ENCODE measurements at places on chromosomes 3 and 15. TPM values are rescaled to one million over a fixed set of nuclear protein-coding genes. Genes with fewer than 3 reads are reported as not detected.

The INSYN1 gene
- total RNA-seq, result 2.1 TPM

The TNFAIP8L3 gene
- total RNA-seq, result 3.9 TPM

The ISLR gene
- 0.39 TPM for total RNA-seq

The C3orf22 gene
- not detected for total RNA-seq

The KNL1 gene
- 6.5 TPM for total RNA-seq

The EPHB3 gene
- 0.34 TPM for total RNA-seq

The TTLL13 gene
- 0.48 TPM for total RNA-seq

The TGM5 gene
- total RNA-seq, result not detected

The C2CD4A gene
- not detected for total RNA-seq

The PCLAF gene
- total RNA-seq, result 155 TPM

The ANKUB1 gene
- not detected for total RNA-seq

The NRG4 gene
- total RNA-seq, result 1.7 TPM

The FGF7 gene
- total RNA-seq, result not detected

The ZBTB38 gene
- 78.5 TPM for total RNA-seq

The FBXL2 gene
- 6.0 TPM for total RNA-seq

The CFAP100 gene
- not detected for total RNA-seq

The RGMA gene
- total RNA-seq, result 0.18 TPM

The CCR3 gene
- not detected for total RNA-seq

The SLC22A13 gene
- not detected for total RNA-seq

The JMJD7 gene
- 3.8 TPM for total RNA-seq

The IQCH gene
- 1.6 TPM for total RNA-seq

The STARD5 gene
- 2.2 TPM for total RNA-seq

The MYH15 gene
- total RNA-seq, result 0.27 TPM

The PAK6 gene
- total RNA-seq, result 0.19 TPM

The PLOD2 gene
- total RNA-seq, result 136 TPM

The SLC28A1 gene
- 0.05 TPM for total RNA-seq

The MESP2 gene
- 0.51 TPM for total RNA-seq

The HTR3E gene
- total RNA-seq, result not detected

The RASA2 gene
- 10.2 TPM for total RNA-seq

The CORO2B gene
- total RNA-seq, result 3.7 TPM

The CCNB2 gene
- total RNA-seq, result 114 TPM

The HAPLN3 gene
- total RNA-seq, result 36.8 TPM

The SLC24A5 gene
- not detected for total RNA-seq

The BCHE gene
- 0.94 TPM for total RNA-seq

The CFAP161 gene
- total RNA-seq, result not detected

The LRRC28 gene
- total RNA-seq, result 17.2 TPM

The FAH gene
- 34.1 TPM for total RNA-seq

The PXYLP1 gene
- 12.1 TPM for total RNA-seq
